ENCODE measurements at places on chromosomes 6 and 20.
A peak's percentile ranks its signal among the peaks of the same experiment; 100 is the strongest.

GRCh38 chr6:141451511-141452353 is 681.0 kb upstream of the GJE1 start:
- DNase-seq = peak; percentile 29

DNA sequence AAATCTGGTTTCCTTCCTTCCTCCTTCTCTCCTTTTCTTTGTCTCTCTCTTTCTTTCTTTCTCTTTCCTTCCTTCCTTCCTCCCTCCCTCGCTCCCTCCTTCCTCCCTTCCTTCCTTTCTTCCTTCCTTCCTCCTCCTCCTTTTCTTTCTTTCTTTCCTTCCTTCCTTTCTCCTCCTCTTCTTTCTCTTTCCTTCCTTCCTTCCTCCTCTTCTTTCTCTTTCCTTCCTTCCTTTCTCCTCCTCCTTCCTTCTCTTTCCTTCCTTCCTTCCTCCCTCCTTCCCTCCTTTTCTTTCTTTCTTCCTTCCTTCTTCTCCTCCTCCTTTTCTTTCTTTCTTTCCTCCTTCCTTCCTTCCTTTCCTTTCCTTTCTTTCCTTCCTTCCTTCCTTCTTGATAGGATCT is 61.2 kb downstream of the VIP start:
- no peak for DNase-seq

DNA sequence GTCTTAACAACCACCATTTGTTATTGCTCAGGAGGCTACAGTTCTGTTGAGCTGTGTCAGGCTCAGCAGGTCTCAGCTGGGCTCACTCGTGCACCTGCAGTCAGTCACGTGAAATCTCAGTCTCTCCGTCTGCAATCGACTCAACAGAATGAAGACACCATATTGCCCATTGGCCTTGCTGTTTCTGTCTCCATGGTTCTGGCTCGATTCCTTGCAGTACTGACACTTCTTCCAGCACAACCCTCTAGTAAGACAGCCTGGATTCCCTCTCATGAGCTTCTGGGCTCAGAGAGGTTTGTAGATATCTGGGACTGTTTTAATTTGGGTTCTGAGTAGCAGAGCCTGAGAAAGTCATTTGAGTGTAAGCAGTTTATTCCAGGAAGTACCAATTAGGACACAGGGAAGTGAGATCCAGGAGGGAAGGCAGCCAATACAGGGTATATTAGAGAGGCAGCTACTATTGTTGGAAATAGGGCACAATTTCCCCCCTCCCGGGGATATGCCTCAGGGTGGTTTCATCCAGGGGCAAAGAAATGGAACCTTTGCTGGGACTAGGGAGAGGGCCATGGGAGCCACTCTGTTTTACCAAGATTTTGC is 87.4 kb upstream of the RALGAPA2 start:
- DNase-seq = no peak

DNA sequence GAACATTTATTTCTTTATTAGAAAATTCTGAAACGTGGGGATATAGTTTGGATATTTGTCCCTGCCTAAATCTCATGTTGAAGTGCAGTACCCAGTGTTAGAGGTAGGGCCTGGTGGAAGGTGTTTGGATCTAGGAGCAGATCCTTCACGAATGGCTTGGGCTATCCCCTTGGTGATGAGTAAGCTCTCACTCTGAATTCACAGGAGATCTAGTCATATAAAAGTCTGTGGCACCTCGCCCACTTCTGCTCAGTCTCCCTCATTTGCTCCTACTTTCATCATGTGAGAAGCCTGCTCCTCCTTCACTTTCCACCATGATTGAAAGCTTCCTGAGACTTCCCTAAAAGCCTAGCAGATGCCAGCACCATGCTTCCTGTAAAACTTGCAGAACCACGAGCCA is 96.8 kb upstream of the GJE1 start:
- no peak for DNase-seq

- no peak for DNase-seq
Observed at GRCh38 chr6:3850451-3851203, 1.5 kb downstream of the FAM50B start.

DNA sequence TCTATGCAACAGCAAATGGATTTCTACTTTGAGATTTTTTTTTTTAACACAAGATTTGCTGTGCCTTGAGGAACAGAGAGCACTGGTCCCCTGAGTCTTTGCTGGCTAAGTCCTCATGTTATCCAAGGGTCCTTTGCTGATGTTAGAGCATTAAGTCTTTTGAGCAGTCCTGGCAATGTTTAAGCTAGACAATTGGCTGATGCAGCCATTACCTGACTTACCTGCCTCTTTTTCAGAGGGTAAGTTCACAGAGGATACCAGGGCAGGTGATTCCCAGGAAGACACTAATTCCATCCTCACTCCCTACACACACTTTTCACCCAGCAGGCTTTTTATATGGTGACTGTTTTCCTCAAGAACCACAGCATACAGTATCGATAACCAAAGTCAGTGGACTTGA is 337.7 kb downstream of the HDGFL1 start:
- DNase-seq = no peak

DNA sequence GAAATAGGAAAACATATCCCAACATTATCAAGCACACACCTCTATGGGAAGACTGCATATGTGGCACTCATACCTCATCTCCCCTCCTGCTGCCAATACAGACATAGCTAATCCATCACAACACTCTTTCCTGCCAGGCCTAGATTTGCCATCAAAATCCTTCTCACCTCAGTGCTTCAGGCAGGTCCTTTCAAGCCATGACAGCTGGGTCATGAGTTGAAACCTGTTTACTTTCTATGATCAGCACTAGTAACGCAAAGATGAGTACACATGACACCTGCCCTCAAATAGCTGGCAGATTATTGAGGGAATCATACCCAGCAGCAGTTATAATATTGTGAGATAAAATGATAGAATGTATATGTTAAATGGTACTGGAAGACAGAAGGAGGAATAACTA is 183.1 kb downstream of the AIG1 start:
- no peak for DNase-seq

GRCh38 chr6:108837236-108837971 is 10.8 kb upstream of the ARMC2 start:
- no peak for DNase-seq

- DNase-seq = peak; percentile 33
Observed at GRCh38 chr20:48697845-48698491, 129.8 kb downstream of the PREX1 start.

DNA sequence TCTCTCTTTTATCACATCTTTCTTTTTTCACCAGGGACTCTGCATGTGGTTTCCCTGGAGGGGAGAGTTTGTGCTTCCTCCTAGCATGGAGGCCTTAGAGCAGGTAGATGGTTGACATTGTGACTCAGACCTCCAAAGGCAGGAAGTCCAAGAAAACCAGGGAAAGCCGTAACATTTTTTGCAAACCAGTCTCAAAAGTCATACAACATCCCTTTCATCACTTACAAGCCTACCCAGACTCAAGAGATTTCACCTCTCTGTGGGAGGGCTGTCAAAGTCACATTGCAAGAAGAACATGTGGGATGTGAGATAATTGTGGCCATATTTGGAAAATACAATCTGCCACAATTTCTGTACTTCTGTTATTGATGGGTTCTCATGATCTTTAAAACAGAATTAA is 46.2 kb downstream of the SNRNP48 start:
- DNase-seq = no peak

DNA sequence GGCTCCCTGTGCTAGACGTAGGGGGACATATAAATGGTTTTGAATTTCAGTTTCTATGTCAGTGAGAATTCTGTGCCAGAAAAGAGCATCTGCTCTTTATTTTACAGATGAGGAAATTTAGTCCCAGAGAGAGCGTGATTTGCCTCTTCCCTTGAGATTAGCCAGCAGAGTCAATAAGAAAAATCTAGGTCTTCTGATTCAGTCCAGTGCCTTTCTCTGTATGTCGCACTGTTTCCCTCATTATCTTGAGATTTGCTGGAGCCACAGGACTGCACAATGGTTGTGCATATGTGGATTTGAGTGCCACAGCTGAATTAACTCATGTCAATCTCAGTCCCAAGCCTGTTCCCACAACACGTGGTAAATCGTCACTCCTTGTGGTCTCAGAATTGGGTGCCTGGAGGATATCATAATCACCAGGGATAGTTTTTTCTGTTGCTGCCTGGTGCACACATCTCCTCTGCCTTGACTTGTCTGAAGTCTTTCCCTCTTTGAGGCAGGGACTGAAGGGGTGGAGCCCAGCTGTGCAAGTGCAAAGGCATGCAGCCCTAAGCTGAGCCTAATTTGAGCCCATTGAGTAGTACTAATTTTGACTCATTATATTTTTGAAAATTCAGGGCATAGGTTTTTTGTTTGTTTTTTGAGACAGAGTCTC is 276.7 kb downstream of the SOX4 start:
- DNase-seq = no peak

GRCh38 chr6:22807261-22807660 is 237.9 kb downstream of the HDGFL1 start:
- no peak for DNase-seq

GRCh38 chr6:21186479-21187055 is 407.0 kb upstream of the SOX4 start:
- no peak for DNase-seq

DNA sequence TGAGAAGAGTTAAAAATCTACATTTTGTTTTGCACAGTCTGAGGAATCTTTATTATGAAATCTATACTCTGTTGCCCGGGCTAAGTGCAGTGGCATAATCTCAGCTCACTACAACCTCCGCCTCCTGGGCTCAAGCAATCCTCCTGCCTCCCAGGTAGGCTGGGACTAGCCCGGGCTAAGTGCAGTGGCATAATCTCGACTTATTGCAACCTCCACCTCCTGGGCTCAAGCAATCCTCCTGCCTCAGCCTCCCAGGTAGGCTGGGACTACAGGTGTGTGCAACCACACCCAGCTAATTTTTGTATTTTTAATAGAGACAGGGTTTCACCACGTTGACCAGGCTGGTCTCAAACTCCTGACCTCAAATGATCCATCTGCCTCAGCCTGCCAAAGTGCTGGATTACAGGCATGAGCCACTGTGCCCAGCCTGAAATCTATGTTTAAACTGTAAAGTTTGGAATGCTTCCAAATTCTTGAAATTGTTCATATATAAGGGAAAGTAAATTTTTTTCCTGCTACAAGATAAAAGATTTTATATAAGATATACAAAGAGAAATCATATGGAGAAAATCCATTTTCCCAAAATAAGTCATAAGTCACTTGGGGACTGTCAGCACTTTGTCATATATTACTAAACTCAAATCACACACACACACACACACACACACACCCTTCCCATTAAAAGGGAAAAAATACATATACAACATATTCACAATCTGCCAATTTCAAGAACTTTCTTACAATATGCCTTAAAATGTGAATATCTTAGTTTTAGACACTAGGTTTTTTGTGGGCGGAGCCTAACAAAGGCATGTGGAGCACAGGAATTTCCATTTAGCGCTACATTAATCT is 19.4 kb downstream of the PTPRK start:
- DNase-seq = no peak

- no peak for DNase-seq
Observed at GRCh38 chr20:24469894-24470745, 691 bp downstream of the SYNDIG1 start.

GRCh38 chr6:125107896-125108295 is 45.7 kb upstream of the TPD52L1 start:
- DNase-seq = no peak

- DNase-seq = no peak
Observed at GRCh38 chr6:2990248-2990931, 9.3 kb upstream of the NQO2 start.
